Activated CD4-positive, alpha-beta T cell treated with anti-CD3 and anti-CD28 coated beads, Interleukin-2, amount 10 ng/mL, durations not matched to agents 24 days and 14 days (primary cell): ENCODE measurements at places on chromosomes 3 and 15. TPM values are rescaled to one million over a fixed set of nuclear protein-coding genes. Genes with fewer than 3 reads are reported as not detected.

DNA sequence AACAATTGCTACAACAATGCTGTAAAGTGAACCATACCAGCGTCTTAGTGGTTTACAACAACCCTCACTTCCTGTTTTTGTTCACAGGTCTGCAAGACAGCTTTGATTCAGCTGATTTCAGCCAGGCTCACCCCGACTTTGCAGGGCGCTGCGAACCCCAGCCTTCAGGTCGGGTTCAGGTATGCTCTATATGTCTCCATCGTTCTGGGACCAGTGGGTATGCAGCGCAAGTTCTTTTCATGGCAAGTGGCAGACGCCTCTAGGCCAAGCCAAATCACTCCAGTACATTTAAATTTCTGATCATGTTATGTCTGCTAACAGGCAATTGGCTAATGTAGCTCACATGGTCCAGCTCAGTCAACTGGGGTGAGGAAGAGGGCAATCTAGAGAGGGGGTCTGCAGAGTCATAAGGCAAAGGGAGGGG lies 52.4 kb upstream of the RGMA start:
- peak; percentile 73 for DNase-seq

GRCh38 chr3:125440559-125440955 lies 65.4 kb upstream of the ZNF148 start:
- DNase-seq = no peak

- DNase-seq = no peak
Measured at GRCh38 chr3:95939235-95939809, 875.1 kb upstream of the EPHA6 start.

DNA sequence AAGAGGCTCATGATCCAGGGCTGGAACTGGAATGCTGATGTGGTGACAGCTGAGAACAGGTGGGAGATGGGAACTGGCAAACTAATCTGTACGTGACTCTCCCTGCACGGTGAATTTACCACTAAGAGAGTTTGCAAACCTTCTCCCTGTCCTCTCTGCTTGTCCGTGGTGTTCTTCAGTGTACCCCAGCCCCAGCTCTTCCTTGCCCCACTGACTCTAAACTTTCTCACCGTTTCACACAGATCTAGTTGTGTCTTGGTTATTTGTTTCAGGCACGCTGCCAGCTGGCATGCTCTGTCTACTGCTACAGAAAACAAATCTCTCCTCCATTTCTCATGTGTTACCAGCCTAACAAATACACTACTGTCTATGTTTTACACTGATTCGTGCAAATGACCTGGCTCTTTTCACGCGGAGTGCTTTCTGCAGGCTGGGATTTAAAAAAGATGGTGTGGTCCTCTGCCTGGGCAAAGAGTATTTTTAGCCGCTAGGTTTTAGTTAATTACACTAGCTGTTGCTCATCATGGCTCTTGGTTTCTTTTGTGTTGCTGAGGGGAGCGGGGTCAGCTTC lies 192.7 kb upstream of the LRIG1 start:
- no peak for DNase-seq

- DNase-seq = no peak
Measured at GRCh38 chr3:78754066-78754743, 1013.6 kb downstream of the ROBO1 start.

- DNase-seq = no peak
Measured at GRCh38 chr3:13338231-13338630, 81.9 kb downstream of the NUP210 start.

DNA sequence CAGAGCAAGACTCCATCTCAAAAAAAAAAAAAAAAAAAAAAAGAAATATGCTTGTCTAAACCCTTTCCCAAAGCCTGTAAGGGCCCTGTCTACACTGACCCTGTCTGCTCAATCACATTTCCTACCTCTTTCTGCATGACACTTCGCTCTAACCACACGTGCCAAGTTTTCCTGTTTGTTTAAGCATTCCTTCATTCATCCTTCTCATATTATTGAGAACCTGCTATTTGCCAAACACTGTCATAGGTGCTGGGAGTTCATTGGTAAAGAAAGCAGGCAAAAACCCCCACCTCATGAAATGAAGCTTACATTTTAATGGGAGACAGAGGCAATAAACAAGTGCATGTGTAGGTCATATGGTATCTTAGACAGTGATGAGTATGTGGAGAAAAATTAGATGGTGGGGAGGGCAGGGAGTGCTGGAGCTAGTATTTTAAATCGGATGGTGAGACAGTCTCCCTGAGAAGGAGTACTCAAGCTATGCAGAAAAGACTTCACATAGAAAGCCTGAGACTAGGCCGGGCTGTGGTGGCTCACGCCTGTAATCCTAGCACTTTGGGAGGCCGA lies 48.0 kb downstream of the B3GNT5 start:
- no peak for DNase-seq

PARP15 gene
- total RNA-seq = 10.8 and 12.1 TPM in 2 replicates

EXD1 gene
- not detected in 2 replicates for total RNA-seq
